ENCODE measurements at places on chromosomes 12 and 14.
A peak's percentile ranks its signal among the peaks of the same experiment; 100 is the strongest.

DNA sequence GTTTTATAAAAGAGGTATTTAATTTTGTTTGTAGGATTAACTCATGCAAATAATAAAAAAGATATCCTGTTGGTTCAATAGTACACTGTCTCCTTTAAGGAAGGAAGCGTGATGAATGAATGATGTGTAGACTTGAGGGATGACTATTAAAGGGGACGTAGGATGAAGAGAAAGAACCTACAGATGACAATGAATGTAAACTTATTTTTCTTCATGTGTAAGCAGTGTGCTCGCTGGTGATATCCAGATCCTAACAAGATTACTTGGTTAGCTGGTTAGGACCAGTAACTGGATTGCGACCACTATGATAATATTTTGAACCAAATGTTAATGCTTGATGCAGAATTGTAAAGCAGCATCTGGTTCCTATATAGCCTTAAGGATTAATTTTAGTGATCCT lies 2.6 kb downstream of the ARF6 start:
- peak overlapping the region; percentile 99 for H3K4me3 ChIP-seq
- peak overlapping the region; percentile 99 for H3K27ac ChIP-seq
- H3K36me3 ChIP-seq, result peaks cover 51% of the 10 kb centered on the region
- peaks cover 43% of the 10 kb centered on the region for H3K4me1 ChIP-seq
- no peaks in the 10 kb centered on the region for H3K27me3 ChIP-seq

GRCh38 chr12:110677206-110677911 lies 11.6 kb downstream of the HVCN1 start:
- peak overlapping the region; percentile 77 for H3K27ac ChIP-seq
- H3K27me3 ChIP-seq, result no peaks in the 10 kb centered on the region
- peaks cover 50% of the 10 kb centered on the region for H3K36me3 ChIP-seq
- peak overlapping the region; percentile 14 for H3K4me3 ChIP-seq
- no peak for DNase-seq
- H3K4me1 ChIP-seq, result peaks cover 54% of the 10 kb centered on the region

- H3K4me3 ChIP-seq, result no peak overlapping the region
- no peak overlapping the region for H3K27ac ChIP-seq
- no peaks in the 10 kb centered on the region for H3K36me3 ChIP-seq
These were observed 968.5 kb downstream of the AACS start for GRCh38 chr12:126033751-126034150.

DNA sequence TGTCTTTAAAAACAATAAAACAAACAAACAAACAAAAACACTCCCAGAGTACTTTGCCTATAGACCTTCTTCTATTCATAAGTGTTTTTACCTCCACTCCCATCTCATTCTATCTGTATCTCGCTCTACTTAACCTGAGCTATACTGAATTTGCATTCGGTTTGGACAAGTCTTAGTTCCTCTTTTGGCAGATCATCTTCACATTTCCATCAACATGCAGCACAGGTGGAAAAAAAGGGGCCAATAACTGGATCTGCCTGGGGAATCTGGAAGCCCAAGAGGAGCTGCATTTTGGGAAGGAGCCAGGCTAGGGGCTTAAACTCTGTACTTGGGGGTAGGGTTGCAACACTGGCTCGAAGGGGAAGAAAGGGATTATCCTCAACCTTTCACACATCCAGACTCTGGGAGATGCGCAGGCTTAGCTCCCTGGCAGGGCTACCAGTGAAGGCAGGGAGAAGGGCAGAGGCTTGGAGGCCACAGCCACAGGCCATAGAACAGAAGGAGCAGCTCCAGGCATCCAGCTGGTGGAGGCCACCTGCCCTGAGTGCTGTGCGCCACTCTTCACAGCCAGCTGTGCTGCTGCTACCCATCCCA lies 4.1 kb downstream of the NINJ2 start:
- no peak overlapping the region for H3K27ac ChIP-seq
- H3K4me1 ChIP-seq, result peaks cover 28% of the 10 kb centered on the region
- H3K27me3 ChIP-seq, result peaks cover 13% of the 10 kb centered on the region
- DNase-seq, result no peak

DNA sequence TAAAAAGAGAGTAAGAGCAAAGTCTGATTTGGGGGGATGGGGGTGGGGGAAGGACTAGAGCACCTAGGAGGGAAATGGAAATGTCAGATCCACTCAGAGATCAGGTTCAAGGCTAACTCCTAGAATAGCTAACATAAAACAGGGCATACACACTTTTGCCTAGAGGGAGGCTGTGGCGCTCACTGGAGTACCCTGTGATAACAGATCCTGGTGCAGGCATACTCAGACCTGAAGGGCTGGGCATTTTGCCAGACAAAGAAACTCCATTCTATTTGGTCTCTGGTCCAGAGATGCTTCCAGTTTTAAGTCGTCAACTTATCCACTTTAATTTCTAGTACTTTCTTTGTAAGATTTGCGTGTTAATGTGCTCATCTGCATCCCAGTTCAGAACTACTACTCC lies 5.8 kb downstream of the CTDSP2 start:
- H3K4me1 ChIP-seq, result peaks cover 86% of the 10 kb centered on the region
- no peaks in the 10 kb centered on the region for H3K27me3 ChIP-seq
- H3K27ac ChIP-seq, result no peak overlapping the region
- H3K4me3 ChIP-seq, result no peak overlapping the region

DNA sequence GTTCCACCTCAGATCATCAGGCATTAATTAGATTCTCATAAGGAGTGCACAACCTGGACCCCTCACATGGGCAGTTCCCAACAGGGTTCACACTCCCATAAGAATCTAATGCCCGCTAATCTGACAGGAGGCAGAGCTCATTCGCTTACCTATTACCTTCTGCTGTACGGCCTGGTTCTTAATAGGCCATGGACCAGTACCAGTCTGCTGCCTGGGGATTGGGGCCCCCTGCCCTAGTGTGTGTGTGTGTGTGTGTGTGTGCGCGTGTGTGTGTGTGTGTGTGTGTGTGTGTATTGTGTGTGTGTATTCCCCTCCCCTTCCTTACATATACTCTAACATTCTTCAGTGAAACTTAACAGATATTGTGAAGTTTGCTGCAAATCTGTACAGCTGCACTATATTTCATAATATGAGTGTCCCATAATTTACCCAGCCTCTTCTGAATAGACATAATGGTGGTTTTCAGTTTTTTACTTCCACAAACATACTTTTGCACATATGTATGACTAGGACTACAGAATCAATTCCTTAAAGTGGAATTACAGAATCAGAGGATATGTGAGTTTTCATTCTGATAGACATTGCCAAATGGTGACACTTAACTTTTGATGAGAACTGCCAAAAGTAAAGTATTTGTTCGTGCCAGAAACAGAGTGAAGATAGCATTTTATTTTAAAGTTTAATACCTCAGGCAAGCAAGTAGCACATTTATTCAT lies 205.2 kb upstream of the EEA1 start:
- no peaks in the 10 kb centered on the region for H3K27me3 ChIP-seq
- DNase-seq, result no peak
- H3K4me1 ChIP-seq, result peaks cover 21% of the 10 kb centered on the region
- no peaks in the 10 kb centered on the region for H3K36me3 ChIP-seq
- H3K4me3 ChIP-seq, result no peak overlapping the region
- H3K27ac ChIP-seq, result no peak overlapping the region

DNA sequence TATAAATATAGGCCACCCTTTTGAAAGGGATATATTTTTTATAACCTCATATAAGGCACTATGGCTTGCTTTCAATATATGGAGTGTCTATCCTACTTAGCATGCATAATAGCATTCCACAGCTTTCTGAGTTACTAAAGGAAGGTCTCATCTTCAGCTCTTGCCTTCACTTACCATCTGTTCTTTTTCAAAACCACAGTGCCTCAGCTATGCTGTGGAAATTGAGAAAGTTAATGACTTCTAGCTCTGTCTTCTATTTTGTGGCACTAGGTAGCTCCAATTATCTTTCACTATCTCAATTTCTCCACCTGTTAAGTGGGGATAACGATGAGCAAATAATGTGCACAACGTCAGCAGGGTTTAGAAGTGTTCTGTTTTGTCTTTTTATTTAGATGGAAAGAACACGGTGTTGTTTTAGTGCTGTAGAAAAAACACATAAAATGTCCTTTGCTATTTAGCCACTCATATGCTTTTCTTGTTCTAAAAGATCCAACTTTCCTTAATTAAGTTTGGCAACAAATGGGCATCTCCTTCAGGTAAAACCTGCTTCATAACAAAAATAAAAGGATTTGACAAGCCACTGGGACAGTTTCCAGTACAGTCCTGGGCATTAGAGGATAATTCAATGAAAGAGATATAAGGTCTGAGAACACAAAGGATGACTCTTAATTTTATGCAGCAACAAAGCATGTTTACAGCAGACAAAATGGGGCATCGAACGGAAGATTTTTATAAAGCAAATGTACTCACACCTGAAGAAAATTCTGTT lies 462.0 kb upstream of the SYT1 start:
- H3K36me3 ChIP-seq, result no peaks in the 10 kb centered on the region
- no peak for DNase-seq
- H3K4me1 ChIP-seq, result no peaks in the 10 kb centered on the region
- H3K27me3 ChIP-seq, result no peaks in the 10 kb centered on the region
- H3K4me3 ChIP-seq, result no peak overlapping the region
- H3K27ac ChIP-seq, result no peak overlapping the region

DNA sequence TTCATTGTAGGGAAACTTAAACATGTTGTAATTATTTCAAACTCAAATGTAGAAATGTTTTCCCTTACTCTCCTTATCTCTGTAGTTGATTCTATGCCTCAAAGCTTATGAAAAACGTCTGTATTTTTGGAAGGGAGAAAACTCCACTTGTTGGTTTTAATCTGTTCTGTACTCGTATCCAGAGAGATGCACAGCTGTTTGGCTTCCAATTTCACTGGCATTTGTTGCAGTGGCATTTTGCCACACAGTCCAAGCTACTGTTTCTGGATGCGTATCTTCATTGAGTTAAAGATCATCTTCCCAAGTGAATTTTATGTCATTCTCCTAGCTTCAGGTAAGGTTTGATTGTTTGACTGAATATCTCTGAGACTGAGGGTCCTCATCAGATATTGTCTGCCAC lies 481.4 kb downstream of the TRHDE start:
- no peak overlapping the region for H3K27ac ChIP-seq
- no peak overlapping the region for H3K4me3 ChIP-seq
- no peaks in the 10 kb centered on the region for H3K36me3 ChIP-seq

- H3K27me3 ChIP-seq, result peaks cover 46% of the 10 kb centered on the region
- H3K4me1 ChIP-seq, result peaks cover 23% of the 10 kb centered on the region
- H3K27ac ChIP-seq, result peak overlapping the region; percentile 4
These were observed 580 bp downstream of the SALL2 start for GRCh38 chr14:21525571-21525961.

GRCh38 chr14:102525219-102525928 lies 15.8 kb upstream of the ANKRD9 start:
- peak overlapping the region; percentile 88 for H3K27ac ChIP-seq
- H3K27me3 ChIP-seq, result peaks cover 7% of the 10 kb centered on the region
- peak; percentile 68 for DNase-seq

DNA sequence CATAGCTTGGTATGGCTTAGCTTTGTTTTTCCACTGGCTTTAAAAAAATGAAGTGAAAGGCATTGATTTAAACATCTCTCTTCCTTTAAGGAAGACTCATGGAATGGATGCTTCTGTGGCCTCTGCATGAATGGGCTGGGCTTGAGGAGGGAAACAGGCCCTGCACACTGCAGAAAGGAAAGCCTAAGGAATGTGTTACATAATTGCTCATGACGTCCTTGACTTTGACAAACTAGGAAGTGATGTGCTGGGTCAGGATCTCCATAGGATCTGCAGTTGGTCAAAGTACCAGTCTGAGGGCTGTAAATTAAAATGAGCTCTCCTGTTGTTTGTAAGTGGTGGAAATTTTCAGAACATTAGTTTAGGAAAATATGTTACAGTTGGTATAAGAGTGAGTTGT lies 12.7 kb downstream of the SAMD4A start:
- no peaks in the 10 kb centered on the region for H3K4me1 ChIP-seq
- H3K27ac ChIP-seq, result no peak overlapping the region
- no peaks in the 10 kb centered on the region for H3K36me3 ChIP-seq
- no peak overlapping the region for H3K4me3 ChIP-seq
- no peak for DNase-seq
- peaks cover 3% of the 10 kb centered on the region for H3K27me3 ChIP-seq

GRCh38 chr14:51780741-51781140 lies 79.7 kb upstream of the GNG2 start:
- no peak overlapping the region for H3K4me3 ChIP-seq
- H3K27me3 ChIP-seq, result peaks cover 44% of the 10 kb centered on the region
- peaks cover 20% of the 10 kb centered on the region for H3K4me1 ChIP-seq
- no peak overlapping the region for H3K27ac ChIP-seq
- no peak for DNase-seq

- no peaks in the 10 kb centered on the region for H3K36me3 ChIP-seq
- H3K27ac ChIP-seq, result no peak overlapping the region
- no peaks in the 10 kb centered on the region for H3K4me1 ChIP-seq
- H3K27me3 ChIP-seq, result peaks cover 26% of the 10 kb centered on the region
- no peak for DNase-seq
These were observed 1094.1 kb upstream of the TMEM132C start for GRCh38 chr12:127172861-127173260.

- H3K4me1 ChIP-seq, result peaks cover 64% of the 10 kb centered on the region
- peak overlapping the region; percentile 93 for H3K4me3 ChIP-seq
- H3K27ac ChIP-seq, result peak overlapping the region; percentile 96
- peaks cover 58% of the 10 kb centered on the region for H3K36me3 ChIP-seq
- H3K27me3 ChIP-seq, result peaks cover 10% of the 10 kb centered on the region
These were observed 22.4 kb upstream of the CLEC2D start for GRCh38 chr12:9646794-9647781.

GRCh38 chr12:29320295-29321085 lies 60.5 kb downstream of the ERGIC2 start:
- H3K4me3 ChIP-seq, result no peak overlapping the region
- H3K27ac ChIP-seq, result no peak overlapping the region
- no peaks in the 10 kb centered on the region for H3K27me3 ChIP-seq
- H3K36me3 ChIP-seq, result peaks cover 24% of the 10 kb centered on the region
- no peak for DNase-seq

- no peak overlapping the region for H3K4me3 ChIP-seq
- H3K36me3 ChIP-seq, result peaks cover 13% of the 10 kb centered on the region
- H3K27ac ChIP-seq, result no peak overlapping the region
- no peaks in the 10 kb centered on the region for H3K4me1 ChIP-seq
- H3K27me3 ChIP-seq, result no peaks in the 10 kb centered on the region
- no peak for DNase-seq
These were observed 16.2 kb downstream of the ABHD4 start for GRCh38 chr14:22614240-22614799.

- H3K27me3 ChIP-seq, result no peaks in the 10 kb centered on the region
- no peak overlapping the region for H3K4me3 ChIP-seq
- H3K36me3 ChIP-seq, result no peaks in the 10 kb centered on the region
- no peak overlapping the region for H3K27ac ChIP-seq
- DNase-seq, result no peak
- H3K4me1 ChIP-seq, result no peaks in the 10 kb centered on the region
These were observed 414.9 kb downstream of the ETNK1 start for GRCh38 chr12:23039834-23040233.
